Trophoblast cell (in vitro differentiated cells and primary cell): ENCODE measurements at places on chromosomes 6 and 20.

DNA sequence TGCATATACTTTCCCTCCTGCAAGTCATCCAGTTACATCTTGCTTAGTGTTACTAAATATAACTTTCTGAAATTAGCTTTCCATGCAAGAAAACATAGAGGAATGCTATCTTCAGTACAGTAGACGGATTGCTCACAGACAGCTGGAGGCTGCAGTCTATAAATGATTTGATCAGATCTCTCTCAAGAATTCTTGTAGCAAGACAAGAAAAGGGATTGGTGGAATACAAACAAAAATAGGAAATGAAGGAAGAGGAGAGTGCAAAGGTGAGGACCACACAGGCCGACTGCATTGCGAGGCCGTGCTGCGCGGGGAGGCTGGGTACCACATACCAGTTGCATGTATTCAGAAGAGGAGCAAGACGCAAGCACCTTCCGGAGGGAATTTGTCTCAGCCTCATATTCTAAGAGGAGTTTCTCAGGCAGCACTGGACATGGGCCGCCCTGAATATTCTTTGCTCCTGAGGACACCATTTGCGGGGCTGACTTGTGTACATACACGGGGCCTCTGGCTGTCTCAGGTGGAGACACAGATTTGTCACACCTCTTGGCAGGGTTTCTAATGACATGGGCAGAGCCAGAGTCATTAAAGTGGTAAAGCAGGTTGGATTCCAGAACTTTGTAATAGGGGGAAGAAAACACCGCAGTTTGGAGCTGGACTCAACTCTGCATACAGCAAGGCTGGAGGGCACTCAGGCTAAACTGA is 22.7 kb upstream of the KIF25 start:
- no peak for DNase-seq

DNA sequence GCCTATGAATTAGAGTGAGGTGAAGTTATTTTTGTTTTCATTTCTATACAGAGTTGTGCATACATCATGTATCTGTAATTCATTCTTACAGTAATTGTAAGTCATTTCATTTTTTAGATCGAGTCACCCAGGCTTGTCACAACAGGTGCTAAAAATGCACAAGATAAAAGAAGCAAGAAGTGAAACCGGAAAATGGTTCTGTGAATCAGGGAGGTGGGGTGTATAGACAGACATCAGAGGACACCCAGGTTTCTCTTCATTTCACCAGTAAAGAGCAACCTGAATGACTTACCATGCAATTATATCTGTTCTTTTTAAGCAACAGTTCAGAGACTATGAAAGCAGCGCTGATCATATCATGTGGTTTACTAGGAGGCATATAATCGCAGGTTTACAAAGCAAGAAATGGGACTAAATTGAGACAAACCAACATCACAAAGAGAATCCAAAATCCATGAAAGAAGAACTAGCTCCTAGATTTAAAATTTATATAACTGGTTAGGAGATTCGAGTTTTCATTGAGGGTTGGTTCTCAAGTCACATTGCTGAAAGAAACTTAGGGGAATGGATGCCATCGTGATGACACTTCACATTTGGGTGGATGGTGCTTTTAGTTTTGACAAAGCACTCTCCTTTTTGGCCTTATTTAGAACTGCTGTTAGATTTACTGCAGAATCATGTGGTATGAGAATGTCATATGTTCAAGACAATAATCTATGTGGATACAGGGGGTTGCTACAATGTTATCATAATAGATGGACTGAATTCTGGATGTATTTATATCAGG is 27.9 kb upstream of the TBC1D7 start:
- DNase-seq, result no peak

DNA sequence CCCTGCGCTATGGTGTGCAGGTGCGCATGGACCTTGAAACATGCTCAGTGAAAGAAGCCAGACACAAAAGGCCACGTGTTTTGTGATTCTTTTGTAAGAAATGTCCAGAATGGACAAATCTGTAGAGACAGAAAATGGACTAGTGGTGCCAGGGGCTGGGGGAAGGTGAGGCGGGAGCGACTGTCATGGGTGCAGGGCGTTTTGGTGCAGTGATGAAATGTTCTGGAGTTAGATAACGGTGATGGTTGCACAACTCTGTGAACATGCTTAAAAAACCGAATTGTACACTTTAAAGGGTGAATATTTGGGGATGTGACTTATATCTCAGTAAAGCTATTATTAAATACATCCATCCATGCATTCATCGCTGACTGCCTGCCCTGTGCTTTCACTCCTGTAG is 31.7 kb upstream of the NTSR1 start:
- peak; percentile 53 for DNase-seq

DNA sequence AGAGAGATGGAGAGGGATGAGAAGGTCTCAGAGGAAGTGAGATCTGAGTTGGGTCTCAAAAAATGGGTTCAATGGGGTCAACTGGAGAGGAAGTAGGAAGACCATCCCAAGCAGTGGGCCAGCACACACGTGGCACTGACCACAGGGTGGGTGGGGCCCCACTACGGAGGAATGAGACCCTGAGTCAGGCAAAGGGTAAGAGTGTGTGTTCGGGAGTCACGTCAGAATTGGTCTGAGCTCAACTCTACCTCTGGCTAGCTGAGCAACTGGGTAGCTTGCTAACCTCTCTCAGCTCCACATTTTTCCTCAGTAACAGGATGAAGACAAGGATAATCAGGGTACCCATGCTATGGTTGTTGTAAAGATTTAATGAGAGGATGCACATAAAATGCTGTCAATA is 79.0 kb downstream of the TRERF1 start:
- DNase-seq, result no peak

GRCh38 chr20:62351469-62352401 is 15.4 kb downstream of the LAMA5 start:
- DNase-seq, result no peak
